ENCODE measurements at places on chromosomes 4 and X. TPM values are rescaled to one million over a fixed set of nuclear protein-coding genes. Genes with fewer than 3 reads are reported as not detected.

The NWD2 gene
- polyA plus RNA-seq, result 0.04 TPM

The EDA2R gene
- 2.5 TPM for polyA plus RNA-seq

The MSN gene
- polyA plus RNA-seq, result 116 TPM

The CDKL2 gene
- polyA plus RNA-seq, result 0.20 TPM

The TRPC5OS gene
- polyA plus RNA-seq, result 0.21 TPM

GRCh38 chr4:14568351-14568750 lies 433.9 kb upstream of the CPEB2 start:
- no peak overlapping the region for H3K27ac ChIP-seq
- H3K27me3 ChIP-seq, result no peaks in the 10 kb centered on the region
- no peak overlapping the region for H3K4me3 ChIP-seq

DNA sequence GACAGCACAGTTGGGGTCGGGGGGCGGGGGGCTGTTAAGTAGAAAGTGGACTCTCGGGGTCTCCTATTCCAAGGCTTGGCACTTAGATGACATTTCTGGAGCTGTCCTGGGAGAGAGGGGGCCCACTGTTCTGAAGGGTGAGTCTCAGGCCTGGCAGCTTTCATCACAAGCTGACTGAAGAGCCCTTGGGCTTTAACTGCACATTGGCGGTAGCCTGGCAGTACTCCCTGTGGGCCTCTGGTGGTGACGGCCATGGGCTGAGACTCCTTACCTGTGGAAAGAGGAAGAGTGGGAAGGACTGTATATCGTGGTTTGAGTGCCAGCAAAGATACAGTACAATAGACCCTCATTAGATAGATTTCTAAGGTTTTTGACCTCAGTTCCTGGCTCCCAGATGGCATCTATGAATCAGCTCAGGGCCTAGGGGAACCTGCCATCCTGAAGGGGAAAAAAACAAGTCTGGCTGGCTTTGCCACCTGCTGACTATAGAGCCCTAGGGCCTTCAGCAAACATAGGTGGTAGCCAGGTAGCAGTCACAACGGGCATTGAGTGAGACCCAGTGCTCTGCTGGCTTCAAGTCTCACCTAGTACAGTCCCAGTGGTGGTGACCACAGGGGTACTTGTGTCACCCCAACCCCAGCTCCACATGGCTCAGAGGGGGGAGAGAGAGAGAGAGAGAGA lies 87.9 kb downstream of the ANKRD17 start:
- H3K27me3 ChIP-seq, result no peaks in the 10 kb centered on the region
- no peak overlapping the region for H3K4me3 ChIP-seq
- no peaks in the 10 kb centered on the region for H3K4me1 ChIP-seq
- peaks cover 49% of the 10 kb centered on the region for H3K36me3 ChIP-seq
- no peak overlapping the region for H3K27ac ChIP-seq

GRCh38 chr4:173025131-173025530 lies 143.5 kb upstream of the GALNT7 start:
- H3K27me3 ChIP-seq, result no peaks in the 10 kb centered on the region
- DNase-seq, result peak; percentile 91
- no peaks in the 10 kb centered on the region for H3K36me3 ChIP-seq
- no peak overlapping the region for H3K27ac ChIP-seq

DNA sequence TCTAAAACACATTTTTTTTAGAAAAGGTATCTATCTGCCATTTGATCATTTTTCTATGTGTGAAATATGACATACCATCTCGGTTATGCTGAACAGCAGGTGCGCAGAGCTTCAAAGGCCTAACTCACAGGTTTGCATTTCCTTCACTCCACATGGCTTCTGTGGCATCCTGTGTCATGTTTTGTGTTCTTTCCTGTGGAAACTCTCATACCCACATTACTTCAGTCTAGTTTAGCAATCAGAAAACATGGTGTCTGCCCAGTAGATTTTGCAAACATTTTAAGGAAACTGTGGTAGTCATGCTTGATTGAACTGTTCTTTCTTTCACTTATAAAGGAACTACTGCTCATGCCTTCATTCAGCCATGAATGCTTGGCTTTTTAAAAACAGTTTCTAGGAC lies 11.3 kb upstream of the ARAP2 start:
- DNase-seq, result peak; percentile 30
- H3K27me3 ChIP-seq, result no peaks in the 10 kb centered on the region
- H3K4me1 ChIP-seq, result no peaks in the 10 kb centered on the region
- no peak overlapping the region for H3K27ac ChIP-seq
- H3K36me3 ChIP-seq, result no peaks in the 10 kb centered on the region

GRCh38 chrX:148672517-148672916 lies 172.1 kb downstream of the AFF2 start:
- peak; percentile 10 for DNase-seq
- H3K36me3 ChIP-seq, result no peaks in the 10 kb centered on the region
- no peak overlapping the region for H3K27ac ChIP-seq
- H3K4me3 ChIP-seq, result no peak overlapping the region
- no peaks in the 10 kb centered on the region for H3K27me3 ChIP-seq

DNA sequence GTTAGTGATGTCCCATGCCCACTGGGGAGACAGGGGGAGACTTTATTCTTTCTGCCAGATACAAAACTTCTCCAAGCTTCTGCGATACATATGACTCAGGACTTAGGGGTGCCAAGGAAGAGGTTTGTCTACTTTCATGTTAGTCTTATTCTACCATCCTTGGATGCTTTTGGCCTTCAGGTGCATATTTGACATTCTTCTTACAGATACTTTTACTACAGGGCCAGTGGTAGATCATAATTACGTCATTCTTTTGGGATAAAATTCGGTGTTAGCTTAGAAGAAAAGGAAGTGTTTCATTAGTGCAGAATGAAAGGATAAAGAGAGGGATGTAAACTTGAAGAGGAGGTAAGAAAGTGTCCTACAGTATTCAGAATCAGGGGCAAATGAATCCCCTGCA lies 245.2 kb downstream of the THOC2 start:
- no peaks in the 10 kb centered on the region for H3K27me3 ChIP-seq
- no peak overlapping the region for H3K4me3 ChIP-seq
- H3K4me1 ChIP-seq, result no peaks in the 10 kb centered on the region
- H3K36me3 ChIP-seq, result no peaks in the 10 kb centered on the region
- no peak for DNase-seq

- no peaks in the 10 kb centered on the region for H3K27me3 ChIP-seq
- DNase-seq, result no peak
- no peak overlapping the region for H3K27ac ChIP-seq
- no peak overlapping the region for H3K4me3 ChIP-seq
Measured at GRCh38 chr4:113141901-113142346, 92.5 kb downstream of the ANK2 start.
